ENCODE measurements at places on chromosomes 6 and 20.

- no peak for DNase-seq
Measured at GRCh38 chr6:53593001-53593488, 48.1 kb upstream of the GCLC start.

DNA sequence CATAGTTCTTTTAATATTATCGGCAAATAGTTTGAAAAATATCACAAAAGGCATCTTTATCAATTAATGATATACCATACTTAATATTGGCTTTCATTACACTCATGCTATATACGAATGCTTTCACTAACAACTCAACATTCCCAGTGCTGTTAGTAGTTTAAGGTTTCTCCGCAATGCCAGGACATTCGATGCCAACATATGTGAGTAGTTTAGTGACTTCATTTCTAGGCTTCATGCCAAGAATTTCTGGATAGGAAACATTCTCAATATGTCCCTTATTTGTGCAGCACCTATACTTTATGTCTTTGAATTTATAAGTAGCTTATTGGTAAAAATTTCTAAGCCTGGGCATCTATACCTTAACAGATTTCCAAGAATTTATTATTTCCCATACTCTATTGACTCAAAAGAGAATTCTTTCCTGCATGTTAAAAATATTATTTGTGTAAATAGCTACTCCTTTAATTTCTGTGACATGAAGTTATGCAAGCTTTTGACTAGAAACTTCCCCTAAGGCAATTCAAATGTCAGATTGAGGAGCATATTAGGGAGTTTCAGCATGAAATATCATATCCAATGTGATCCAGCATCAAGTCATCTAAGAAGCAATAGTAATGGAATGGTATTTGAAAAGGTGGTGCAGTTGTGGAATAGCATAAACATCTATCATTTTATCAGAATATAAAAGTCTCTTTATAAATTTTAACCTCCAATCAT lies 236.0 kb upstream of the STXBP5 start:
- no peak for DNase-seq

GRCh38 chr6:157151029-157151428 lies 172.3 kb downstream of the TMEM242 start:
- no peak for DNase-seq

DNA sequence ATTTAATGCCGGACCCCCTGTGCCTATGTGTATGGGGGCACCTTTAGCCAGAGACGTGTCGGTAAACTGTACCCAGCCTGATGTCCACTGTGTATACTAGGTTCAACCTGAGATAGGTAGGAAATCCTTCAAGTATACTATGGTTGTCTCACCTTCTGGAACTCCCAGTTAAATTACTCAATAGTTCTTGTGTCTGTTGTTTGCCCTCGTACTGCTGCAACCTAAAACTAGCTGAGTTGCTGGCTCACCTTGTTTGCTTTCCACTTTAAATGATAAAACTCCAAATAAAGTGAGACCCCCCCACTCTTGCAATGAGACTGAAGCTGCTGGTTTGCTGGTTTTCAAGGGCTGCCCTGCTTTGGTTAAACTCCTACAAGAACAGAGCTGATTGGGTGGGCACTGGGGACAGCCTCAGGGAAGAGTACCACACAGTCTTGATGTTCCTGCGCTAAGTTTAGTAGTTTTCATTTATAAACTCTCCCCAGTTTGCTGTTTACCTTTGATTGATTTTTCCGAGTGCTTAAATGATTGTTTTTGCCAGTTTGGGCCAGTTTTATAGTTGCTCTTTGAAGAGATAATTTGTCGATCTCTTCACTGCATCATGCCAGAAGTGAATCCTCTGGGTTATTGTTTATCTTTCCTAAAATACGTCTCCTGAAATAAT lies 1281.8 kb upstream of the MAP3K7 start:
- DNase-seq, result no peak

GRCh38 chr6:21085643-21086042 lies 507.9 kb upstream of the SOX4 start:
- no peak for DNase-seq

GRCh38 chr20:58606184-58606583 lies 44.9 kb upstream of the STX16 start:
- DNase-seq, result no peak

- no peak for DNase-seq
Measured at GRCh38 chr6:164417537-164418261, 891.7 kb downstream of the C6orf118 start.

GRCh38 chr6:139706912-139707311 lies 332.5 kb upstream of the CITED2 start:
- DNase-seq, result no peak

Measured in stimulated activated CD8-positive, alpha-beta memory T cell treated with anti-CD3 and anti-CD28 coated beads, Interleukin-15, amount 100 ng/mL, for 48 hours (primary cell).